ENCODE measurements at places on chromosomes 6 and 20.

DNA sequence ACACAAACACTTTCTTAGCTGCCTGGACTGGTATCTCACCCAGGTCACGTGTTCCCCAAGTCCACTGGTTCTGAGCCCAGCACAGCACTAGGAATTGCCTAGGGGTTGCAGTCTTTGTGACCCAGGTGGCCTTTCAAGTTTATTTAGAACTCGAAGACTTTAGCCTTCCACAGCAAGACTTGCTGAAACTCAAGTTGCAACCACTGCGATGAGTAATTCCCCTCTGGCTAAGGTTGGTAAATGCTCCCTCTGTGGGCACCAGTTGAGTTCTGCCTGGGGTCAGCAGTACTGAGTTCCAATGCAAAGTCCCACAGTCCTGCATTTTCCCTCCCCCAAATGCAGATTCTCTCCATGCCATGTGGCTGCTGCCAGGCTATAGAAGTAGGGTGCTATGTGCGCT lies 77.6 kb upstream of the MOCS1 start:
- DNase-seq: no peak

DNA sequence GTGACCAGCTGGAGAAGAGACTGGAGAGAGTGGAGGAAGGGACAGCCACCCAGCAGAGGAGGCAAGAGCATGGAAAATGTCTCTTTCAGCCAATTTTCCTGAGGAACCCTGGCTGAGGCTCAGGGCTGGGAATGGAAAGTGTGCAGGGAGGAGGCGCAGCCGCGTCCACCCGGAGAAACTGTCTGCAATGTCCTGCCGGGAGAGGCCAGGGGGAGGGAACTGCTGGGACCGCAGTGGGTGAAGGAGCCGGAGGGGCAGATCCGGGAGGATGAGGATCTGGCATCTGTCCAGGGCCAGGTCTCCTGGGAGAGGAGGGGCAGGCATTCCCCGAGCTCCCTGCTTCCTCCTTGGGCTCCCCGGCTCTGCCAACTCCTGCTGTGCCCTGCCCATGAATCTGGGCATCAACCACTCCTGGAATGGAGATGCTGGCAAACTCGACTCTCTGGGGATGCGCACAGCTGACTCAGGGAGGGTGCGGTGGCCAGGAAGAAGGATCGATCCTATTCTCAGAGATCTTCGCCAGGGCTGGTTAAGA lies 17.4 kb upstream of the HM13 start:
- DNase-seq: no peak

DNA sequence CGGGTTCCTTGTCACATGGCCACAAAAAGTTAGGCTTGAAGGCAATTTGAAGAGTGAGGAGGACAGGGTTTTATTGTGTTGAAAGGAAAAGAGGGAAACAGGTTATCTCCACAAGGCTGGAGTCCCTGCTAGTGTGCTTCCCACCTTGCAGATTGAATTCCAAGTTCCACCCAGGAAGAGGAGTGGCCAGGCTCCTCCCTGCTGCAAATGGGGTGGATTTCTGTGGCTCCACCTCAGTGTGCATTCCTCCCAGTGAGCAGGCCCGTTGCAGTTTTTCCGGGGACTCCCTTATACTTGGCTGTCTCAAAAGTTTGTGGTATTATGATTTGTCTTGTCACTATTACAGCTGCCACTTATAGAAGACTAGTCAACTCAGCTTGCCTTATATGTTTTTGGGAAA lies 281.8 kb upstream of the PLCB4 start:
- DNase-seq: no peak

GRCh38 chr6:20811109-20811761 lies 277.0 kb downstream of the CDKAL1 start:
- DNase-seq: peak; percentile 87

DNA sequence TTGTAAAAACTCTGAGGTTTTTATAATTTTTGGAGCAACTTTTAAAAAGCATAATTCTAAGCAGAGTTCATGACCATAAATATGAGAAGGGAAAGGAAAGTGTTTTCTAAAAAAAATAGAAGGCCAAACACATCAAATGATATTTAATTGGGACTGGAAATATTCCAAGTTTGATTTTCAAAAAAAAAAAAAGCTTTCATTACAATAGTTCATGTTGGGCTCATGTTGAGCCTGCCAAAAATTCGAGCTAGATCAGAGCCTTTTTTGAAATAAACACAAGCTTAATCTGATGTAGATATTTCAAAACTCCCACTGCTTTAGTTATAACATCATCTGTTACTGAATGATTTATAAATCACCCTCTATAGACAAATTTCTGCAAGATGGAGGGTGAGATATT lies 163.4 kb upstream of the DEFB112 start:
- no peak for DNase-seq

- no peak for DNase-seq
Observed at GRCh38 chr6:107202876-107203468, 87.7 kb upstream of the BEND3 start.

DNA sequence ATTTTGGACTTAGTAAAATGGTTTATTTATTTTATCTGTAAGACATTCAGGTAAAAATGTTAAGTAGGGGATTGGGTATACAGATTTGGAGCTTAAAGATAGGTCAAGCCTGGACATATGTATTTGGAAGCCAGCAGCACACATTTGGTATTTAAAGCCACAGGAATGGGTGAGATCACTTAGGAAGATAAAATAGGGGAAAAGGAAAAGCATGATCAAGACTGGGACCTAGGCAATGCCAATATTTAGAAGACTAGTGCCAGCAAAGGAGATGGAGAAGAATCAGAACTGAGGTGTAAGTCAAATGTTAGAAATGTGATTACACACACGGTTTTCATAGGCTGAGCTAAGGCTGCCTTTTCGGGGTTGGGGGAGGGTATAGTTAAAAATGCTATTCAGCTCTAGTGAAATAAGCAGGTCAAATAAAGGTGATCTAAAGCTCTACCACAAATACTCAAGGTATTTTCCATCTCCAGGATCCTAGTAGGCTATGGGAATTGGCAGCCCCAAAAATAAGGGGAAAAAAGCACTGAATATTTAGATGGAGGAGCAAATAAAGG lies 20.6 kb downstream of the SLC2A12 start:
- no peak for DNase-seq

DNA sequence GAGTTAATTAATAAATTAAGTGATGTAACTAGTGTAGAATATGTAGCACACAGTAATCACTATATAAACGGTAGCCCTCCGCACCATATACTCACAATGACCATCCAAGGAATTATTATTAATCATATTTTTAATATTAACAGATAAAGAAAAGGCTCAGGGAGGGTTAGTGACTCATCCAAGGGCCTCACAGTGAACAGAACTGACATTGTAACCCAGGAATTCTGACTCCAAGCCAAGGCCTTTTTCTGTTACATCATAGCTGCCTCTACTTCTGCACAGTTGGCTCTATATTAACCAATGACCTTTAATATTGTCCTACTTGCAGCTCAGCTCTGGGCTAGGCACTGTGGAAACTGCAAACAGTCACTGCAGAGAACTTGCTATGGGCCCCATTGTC lies 117.5 kb upstream of the SIRPG start:
- DNase-seq: no peak

DNA sequence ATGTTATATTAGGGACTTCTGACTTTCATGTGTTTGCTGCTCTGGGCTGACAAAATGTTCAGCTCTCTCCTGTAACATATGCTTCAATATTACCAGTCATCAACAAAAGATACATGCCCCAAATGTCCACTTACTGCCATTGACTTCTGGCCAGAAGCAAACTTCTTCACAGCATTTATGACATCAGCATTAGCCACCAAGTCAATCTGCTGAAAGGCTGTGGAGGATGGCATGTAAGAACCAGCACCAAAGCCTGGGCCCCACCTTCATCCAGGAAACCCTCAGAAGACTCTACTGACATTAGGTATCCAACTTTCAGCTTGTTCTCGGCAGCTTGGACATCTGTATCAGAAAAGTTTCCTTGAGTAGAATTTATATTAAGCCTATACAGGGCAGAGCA lies 595.5 kb downstream of the COL12A1 start:
- no peak for DNase-seq

DNA sequence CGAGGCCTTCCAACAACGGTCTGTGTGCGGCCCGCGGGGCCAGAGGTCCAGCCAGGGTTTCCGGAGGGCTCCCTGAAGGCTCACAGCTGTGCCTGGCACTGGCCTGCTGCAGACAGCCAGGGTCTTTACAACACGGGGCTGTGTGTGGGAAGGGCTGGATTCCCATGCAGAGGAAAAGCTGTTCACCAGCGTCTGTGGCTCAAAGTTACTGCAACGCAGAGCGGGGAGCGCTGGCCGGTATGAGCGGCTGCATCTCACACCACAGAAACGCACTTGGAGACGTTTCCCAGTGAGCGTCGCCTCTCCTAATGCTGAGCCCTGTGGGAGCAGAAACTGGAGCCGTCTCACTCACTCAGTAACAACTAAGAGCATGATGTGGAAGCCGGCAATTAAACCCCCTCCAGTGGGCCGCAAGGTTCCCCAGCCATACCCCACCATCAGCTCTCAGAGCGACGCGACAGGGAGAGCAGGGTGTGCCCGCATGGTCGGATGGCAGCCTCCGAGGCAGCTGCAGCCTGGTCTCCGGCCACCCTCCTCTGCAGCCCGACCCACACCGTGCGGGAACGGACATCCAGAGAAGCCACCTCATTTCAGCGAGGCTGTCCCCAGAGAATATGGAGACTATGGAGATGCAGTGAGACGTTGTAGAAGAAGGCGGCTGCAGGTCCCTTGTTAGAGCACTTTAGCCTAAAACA lies 42.6 kb downstream of the DLL1 start:
- DNase-seq: no peak

DNA sequence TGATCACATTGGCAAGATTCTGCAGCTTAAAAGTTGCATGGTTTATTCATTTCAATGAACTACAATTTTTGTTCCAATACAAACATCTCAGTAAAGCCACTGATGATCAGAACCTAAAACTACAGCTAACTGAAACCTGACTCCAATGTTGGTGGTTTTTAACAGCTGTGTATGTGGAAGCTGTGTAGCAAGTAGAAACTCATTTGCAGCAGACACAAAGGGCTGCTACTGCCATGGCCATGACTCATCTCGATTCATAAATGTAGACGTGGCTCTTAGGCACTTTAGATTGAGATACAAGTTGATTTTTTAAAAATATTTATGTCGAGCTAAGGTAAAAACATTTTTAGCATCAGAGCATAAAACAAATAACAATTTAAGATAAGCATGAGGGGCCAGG lies 19.5 kb upstream of the MAP3K4 start:
- no peak for DNase-seq

- no peak for DNase-seq
Observed at GRCh38 chr6:17855381-17855780, 132.1 kb downstream of the KIF13A start.

GRCh38 chr20:16573001-16573965 lies at the start of gene KIF16B:
Gene KIF16B (minus strand): TSS chr20:16573448. CDS start chr20:16573275, 173 bp downstream.
- peak; percentile 76 for DNase-seq

- no peak for DNase-seq
Observed at GRCh38 chr6:2896741-2897140, 6.4 kb downstream of the SERPINB9 start.

GRCh38 chr6:132813173-132813856 lies 1.1 kb upstream of the RPS12 start:
- DNase-seq: no peak

DNA sequence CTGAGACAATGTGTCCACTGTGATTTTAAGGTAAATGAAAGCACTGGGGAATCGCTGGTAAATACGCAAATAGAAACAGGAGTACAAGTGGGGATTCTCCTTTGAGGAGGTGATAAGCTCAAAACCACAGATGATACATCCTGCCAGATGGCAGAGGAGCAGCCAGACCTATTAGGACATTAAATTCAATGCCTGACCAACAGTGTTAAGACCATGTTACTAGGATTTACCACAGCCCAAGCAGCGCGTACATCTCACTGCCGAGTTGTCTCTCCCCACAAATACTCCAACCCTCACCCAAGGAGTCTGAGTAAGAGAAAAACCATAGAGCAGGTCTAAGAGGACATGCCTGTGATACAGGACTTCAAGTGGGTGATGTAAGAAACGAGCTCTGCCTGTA lies 68.9 kb upstream of the TULP1 start:
- DNase-seq: no peak

- DNase-seq: no peak
Observed at GRCh38 chr6:85672623-85673022, 29.9 kb upstream of the SYNCRIP start.

DNA sequence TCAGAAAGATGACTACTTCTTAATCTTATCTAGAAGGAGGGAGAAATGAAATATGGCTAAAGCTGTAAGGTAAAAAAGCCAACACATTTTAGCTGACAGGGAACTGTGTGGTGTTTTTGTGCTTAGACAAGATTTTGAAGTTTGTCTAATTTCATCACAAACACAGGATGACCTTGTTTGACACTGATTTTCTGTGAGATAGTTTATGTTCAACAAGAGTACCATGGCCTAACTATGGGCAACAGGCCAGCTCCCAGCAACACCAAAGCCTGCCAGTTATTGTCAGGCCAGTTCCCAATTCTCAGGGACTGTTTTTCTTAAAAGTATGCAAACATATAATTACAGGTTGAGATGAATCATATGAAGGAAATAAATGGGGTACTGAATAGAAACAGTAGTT lies 5.5 kb upstream of the ABCF1 start:
- no peak for DNase-seq
